ENCODE measurements at places on chromosomes 5 and 9. TPM values are rescaled to one million over a fixed set of nuclear protein-coding genes. Genes with fewer than 3 reads are reported as not detected.

The SLC27A4 gene
- 19.9 TPM for total RNA-seq

The ARID3C gene
- not detected for total RNA-seq

The RASEF gene
- total RNA-seq, result 0.23 TPM

The TAS2R1 gene
- 0.06 TPM for total RNA-seq

The SPINK5 gene
- total RNA-seq, result not detected

The KIF12 gene
- 0.41 TPM for total RNA-seq

The PAEP gene
- total RNA-seq, result not detected

The FAM78A gene
- 8.4 TPM for total RNA-seq

The SLC6A7 gene
- not detected for total RNA-seq

The FAM221B gene
- not detected for total RNA-seq

The NTNG2 gene
- total RNA-seq, result 12.1 TPM

The FAXDC2 gene
- total RNA-seq, result 50.1 TPM

The RNF180 gene
- 13.8 TPM for total RNA-seq

DNA sequence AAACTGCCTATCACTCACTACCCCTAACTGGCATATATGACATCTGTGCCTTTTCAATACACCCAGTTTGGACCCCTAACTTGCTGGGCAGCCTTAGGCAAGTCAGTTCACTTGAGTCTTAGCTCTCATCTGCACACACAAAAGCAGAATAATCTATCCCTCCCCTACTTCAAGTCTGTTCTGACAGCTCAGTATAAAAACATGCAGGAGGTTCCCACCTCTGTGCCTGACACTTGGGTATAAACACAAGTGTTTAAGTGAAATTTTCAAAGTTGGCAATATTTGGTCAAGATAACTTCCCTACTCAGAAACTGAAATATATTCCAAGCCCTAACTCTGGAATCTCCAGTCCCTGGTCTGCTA, 12.6 kb downstream of the HNRNPH1 start:
- no peaks in the 10 kb centered on the region for H3K4me1 ChIP-seq
- no peaks in the 10 kb centered on the region for H3K36me3 ChIP-seq
- H3K4me3 ChIP-seq, result no peak overlapping the region

DNA sequence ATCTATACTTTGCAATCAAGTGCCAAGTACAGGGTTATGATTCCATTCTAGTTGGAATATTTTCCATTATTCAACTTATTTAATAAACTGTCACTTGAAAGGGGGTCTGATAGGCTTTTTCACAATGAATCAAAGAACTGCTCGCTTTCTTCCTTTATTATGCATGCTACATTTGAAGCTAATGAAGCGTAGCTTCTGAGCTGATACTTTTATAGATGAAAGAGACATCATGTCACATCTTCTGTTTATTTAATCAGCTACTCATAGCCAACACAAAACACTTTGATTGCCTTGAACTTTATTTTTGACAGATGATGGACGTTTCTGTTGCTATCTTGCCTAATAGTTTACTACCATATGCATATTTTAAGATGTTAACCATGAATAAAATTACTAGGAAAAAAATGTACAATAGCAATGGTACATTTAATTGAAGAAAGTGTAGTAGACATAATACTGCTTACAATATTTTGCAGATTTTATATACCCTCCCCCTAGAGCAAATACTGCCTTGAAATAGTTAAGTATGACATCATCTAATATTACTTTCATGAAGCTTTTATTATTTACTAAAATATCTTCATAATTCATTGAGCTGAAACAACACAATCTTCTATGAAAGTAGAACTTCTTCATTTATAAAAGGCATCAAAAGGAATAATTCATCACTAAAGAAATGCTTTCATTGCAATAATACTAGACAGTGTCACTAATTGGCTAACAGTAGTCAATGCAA, 529.3 kb upstream of the TYRP1 start:
- H3K27ac ChIP-seq, result no peak overlapping the region
- no peaks in the 10 kb centered on the region for H3K4me1 ChIP-seq
- no peaks in the 10 kb centered on the region for H3K27me3 ChIP-seq
- H3K36me3 ChIP-seq, result no peaks in the 10 kb centered on the region

DNA sequence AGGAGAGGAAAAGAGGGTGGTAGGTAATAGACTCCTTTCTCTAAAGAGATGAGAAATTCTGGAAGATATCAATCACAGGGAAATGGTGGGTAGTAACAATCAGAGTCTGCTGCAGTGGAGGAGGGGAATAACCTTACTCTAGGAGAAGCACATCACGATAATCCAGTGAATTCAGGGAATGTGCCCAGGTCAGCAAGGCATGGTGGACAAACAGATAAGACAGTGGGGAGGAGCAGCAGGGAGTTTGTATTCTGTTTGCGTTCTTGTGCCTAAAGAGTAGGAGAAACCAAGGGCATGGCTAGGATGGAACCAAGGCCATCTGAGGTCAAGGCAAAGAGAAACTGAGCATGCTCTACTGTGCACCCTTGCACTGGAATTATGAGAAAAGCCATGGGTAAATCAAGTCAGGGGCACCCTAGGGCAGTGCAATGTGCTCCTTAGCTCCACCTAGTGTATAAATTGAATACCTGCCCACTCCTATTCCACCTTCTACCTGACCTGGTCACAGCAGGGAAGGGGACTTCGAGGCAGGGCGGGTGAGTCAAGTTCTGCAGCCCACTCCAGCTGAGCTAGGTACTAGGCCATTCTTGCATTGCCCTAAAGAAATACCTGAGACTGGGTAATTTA, 31.6 kb downstream of the RETREG1 start:
- no peaks in the 10 kb centered on the region for H3K27me3 ChIP-seq
- H3K27ac ChIP-seq, result no peak overlapping the region
- H3K4me3 ChIP-seq, result no peak overlapping the region
- DNase-seq, result no peak

DNA sequence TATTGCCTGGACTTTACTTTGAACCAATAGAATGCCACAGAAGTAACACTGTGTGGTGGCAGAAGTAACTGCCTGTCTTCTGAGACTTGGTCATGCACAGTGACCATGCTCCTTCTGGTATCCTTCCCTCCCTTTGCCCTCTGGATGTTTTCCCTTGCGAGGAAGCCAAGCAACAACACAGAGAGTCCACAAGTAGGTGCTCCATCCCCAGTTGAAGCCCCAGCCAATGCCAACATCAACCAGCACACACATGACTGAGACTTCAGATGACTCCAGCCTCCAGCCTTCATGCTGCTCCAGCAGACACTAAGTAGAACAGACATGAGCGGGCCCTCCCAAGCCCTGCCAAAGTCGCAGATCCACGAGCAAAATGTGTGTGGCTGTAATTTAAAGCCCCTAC, 129.6 kb downstream of the EPB41L4A start:
- H3K4me3 ChIP-seq, result no peak overlapping the region
- no peaks in the 10 kb centered on the region for H3K4me1 ChIP-seq
- H3K36me3 ChIP-seq, result no peaks in the 10 kb centered on the region
- no peak for DNase-seq

DNA sequence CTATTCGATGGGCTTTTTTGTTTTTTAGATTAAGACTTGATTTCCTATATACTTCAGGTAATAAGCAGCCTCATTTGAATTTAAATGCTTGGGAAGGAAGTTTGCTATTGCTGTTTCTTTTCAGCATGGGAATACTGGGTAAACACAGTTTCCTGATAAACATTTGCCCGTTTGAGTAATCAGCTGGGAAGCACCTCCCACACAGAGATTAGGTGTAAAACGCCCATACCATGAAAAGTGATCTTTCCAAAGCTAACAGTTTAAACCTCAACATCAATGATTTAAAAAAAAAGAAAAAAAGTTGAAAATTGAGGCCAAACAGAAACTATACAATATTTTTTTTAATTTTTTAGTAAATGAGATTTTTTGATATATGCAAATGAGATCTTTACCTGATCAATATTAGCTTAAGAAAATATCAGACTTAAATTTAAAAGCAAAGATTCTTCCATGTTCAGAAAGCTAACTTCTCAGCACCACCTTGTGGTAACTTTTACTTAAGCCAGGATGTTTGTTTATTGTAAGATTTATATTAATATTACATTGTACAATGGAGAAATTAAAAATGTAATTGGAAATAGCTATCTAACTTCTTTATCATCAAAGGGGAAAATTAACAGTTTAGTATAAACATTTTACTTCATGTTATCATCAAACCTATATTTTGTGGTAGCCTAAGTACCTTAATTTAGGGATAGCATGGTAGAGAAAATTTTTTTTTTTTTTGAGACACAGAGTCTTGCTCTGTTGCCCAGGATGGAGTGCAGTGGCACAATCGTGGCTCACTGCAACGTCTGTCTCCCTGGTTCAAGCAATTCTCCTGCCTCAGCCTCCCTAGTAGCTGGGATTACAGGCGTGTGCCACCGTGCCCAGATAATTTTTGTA, 39.8 kb downstream of the F2RL2 start:
- DNase-seq, result no peak
- H3K27ac ChIP-seq, result no peak overlapping the region
- no peaks in the 10 kb centered on the region for H3K27me3 ChIP-seq
- H3K36me3 ChIP-seq, result no peaks in the 10 kb centered on the region
- H3K4me3 ChIP-seq, result no peak overlapping the region

DNA sequence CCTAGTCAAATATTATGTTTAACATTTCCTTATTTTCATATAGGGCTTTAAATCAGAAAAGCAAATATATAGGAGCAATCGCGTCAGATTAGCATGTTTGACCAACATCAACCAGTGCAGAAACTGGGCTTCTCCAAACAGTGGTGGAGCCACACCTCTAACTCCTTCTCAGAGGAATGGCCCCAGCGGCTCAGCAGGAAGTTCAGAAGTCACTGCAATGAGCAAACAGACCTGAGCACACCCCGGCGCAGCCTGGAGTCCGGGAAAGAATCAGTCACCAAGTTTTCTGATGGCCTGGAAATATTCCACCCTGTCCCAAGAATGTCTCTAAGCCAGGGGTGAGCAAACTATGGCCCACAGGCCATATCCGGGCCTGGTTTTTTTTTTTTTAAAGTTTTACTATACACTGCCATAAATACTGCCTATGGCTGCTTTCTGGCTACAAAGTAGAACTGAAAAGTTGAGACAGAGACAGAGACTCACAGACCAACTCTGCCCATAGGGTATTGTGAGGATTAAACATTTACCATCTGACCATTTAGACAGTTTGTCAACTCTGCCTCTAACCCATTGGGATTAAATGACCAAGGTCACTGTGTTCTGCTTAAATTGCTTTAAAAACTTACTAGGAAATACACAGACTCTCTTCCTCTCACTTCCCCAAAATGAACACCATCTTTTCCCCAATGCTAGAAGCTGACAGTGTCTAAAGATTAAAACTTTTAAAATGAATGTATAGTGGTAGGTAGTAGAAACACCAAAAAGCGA, 5.4 kb downstream of the GOLM1 start:
- H3K36me3 ChIP-seq, result no peaks in the 10 kb centered on the region
- H3K4me3 ChIP-seq, result no peak overlapping the region
- DNase-seq, result no peak
- no peaks in the 10 kb centered on the region for H3K4me1 ChIP-seq
- no peaks in the 10 kb centered on the region for H3K27me3 ChIP-seq

DNA sequence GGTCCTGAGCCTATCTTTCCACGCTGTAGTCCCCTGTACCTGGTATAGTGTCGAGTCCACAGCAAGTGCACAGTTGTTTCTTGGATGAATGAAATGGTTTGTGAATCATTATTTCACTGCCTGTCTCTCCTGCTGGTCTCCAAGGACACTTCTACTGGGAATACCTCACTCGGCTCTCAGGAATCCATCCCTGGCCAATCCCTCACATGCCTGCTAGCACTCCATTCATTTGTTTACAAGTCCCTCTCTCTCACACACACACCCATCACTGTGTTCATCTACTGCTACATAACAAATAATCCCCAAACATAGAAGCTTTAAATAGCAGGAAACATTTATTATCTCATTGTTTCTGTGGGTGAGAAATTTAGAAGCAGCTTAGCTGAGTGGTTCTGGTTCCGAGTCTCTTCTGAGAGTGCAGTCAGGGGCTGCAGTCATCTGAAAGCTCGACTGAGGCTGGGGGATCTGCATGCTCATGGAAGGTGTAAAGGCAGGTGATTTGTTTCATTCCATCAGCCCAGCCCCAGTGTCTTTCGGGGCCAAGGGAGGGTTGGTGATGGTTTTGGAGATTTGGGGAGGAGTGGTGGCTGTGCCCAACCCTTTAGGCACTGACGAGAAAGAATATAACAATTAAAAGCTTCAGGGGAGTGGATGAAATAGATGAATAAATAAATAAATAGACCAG, 132.7 kb upstream of the IER5L start:
- no peak overlapping the region for H3K27ac ChIP-seq
- no peaks in the 10 kb centered on the region for H3K36me3 ChIP-seq
- peaks cover 10% of the 10 kb centered on the region for H3K4me1 ChIP-seq
- H3K4me3 ChIP-seq, result no peak overlapping the region
- no peaks in the 10 kb centered on the region for H3K27me3 ChIP-seq

DNA sequence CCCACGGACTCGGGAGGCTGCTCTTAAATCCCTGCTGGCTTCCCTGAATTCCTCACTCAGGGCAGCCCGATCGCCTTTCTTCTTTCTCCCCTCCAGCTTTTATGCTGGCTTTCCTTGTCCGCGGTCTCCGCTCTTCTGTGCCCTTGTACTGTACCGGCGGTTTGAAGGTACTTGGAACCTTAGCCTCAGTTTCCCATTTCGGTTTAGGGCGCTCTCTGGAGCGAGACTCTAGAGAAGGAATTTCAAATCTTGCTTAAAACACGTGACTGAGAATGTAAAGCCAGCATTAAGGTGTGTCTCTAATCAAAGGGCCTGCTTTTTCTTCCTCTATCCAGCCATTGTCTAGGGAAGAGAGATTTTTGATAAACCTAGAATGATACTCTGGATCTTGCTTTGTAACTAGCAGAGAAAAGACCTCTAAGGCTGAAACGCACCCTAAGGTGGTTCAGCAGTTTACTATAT, 650 bp downstream of the GPR107 start:
- no peaks in the 10 kb centered on the region for H3K36me3 ChIP-seq
- peak overlapping the region; percentile 92 for H3K27ac ChIP-seq
- peaks cover 29% of the 10 kb centered on the region for H3K4me1 ChIP-seq
- peak overlapping the region; percentile 85 for H3K4me3 ChIP-seq

GRCh38 chr9:85516976-85517637, 224.6 kb downstream of the AGTPBP1 start:
- no peak overlapping the region for H3K4me3 ChIP-seq
- DNase-seq, result no peak

GRCh38 chr9:27561685-27562084, 11.6 kb downstream of the C9orf72 start:
- H3K27me3 ChIP-seq, result no peaks in the 10 kb centered on the region
- H3K4me3 ChIP-seq, result no peak overlapping the region
- no peaks in the 10 kb centered on the region for H3K4me1 ChIP-seq
- no peaks in the 10 kb centered on the region for H3K36me3 ChIP-seq

- H3K4me3 ChIP-seq, result peak overlapping the region; percentile 96
- DNase-seq, result peak; percentile 52
- H3K4me1 ChIP-seq, result peaks cover 16% of the 10 kb centered on the region
- no peaks in the 10 kb centered on the region for H3K27me3 ChIP-seq
- peak overlapping the region; percentile 94 for H3K27ac ChIP-seq
Observed at GRCh38 chr9:128552744-128553440, 505 bp downstream of the SPTAN1 start.
